ENCODE measurements at places on chromosomes 1 and 21.

GRCh38 chr1:9314111-9314510, 21.4 kb downstream of the SPSB1 start:
- no peak for DNase-seq

DNA sequence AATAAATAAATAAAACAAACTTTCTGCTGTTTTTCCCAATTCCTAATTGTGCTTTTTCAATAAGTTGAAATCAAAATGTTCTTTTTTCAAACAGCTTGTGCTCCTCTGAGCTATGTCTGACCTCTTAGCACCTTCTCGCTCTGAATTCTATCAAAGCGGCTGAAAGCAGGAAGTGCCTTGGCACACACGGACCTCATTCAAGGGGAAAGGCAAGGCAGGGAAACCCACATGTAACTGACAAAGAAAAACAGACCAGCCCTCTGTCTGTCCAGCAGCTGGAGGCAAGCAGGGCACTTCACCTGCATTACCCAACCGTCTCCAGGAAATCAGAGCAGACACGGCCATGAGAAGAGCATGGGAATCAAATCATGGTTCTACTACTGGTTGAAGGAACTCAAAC, 56.7 kb downstream of the PLPP3 start:
- DNase-seq, result no peak

GRCh38 chr1:51776408-51776807, 102.1 kb downstream of the NRDC start:
- DNase-seq, result no peak

GRCh38 chr1:220184506-220184905, 87.7 kb downstream of the RAB3GAP2 start:
- DNase-seq, result no peak

- DNase-seq, result no peak
These were observed 83.5 kb downstream of the RABGAP1L start for GRCh38 chr1:174242856-174243255.

DNA sequence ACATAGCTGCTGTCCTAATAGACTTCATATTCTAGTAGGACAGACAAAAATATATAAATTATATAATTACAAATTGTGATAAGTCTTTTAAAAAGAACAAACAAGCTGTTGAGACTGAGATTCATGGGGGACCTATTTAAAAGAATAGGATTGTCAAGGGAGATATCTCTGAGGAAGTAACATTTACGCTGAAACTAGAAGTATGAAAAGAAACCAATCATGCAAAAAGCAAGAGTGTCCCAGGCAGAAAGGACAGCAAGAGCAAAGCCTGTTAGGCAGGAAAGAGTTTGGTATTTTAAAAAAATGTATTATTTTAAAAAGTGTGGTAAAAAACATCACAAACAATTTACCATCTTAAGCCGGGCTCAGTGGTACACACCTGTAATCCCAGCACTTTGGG, 9.1 kb upstream of the METTL13 start:
- DNase-seq, result no peak

- no peak for DNase-seq
These were observed 105.5 kb upstream of the CACYBP start for GRCh38 chr1:174894117-174894762.

GRCh38 chr1:26910343-26911160, 3.2 kb downstream of the NR0B2 start:
- no peak for DNase-seq

DNA sequence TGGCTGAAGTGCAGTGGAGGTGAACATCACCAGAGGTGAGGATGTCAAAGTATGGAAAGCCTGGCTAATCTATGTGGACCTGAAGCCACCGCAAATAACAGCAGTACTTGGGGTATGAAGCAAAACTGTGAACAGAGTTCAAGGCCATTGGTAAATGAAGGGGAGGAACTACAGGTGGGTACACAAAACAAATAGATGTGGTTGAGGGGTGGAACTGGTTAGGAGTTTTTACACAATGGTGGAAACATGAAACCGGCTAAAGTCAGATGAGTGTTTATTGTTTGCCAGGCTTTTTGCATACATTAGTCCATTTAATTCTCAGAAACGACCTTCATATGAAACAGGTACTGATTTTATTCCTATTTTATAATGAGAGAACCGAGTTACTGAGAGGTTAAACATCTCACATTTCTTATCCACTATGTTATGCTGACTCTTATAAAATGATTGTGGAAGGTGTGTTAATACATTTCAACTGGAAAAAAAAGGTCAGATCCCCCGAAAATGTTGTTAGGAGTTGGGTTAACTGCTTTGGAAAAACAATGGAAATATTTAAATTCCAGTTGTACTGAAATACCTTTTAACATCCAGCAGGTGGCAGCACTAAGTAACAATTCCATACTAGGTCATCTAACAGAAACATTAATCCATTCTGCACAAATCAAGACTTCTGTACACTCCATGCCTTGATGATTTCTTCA, 44.3 kb upstream of the GTF2B start:
- no peak for DNase-seq

GRCh38 chr1:165423136-165423535, 21.8 kb downstream of the RXRG start:
- DNase-seq, result no peak

DNA sequence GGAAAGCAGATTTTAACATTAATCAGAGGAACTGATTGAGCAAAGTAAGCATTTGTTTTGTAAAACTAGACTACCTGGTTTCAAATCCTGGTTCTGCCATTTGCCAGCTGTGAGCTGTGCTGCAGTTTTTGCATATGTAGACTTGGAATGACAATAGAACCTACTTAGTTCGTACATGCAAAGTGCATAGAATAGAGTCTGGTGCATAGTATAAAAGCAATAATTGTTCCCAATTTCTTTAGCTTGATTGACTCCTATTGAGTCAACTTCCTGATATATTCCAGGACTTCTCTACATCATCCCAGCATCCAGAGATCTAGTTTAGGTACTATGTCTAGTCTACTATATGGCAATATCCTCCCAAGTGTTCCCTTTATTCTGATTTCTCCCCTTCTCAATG, 144.4 kb upstream of the FGGY start:
- DNase-seq, result no peak

DNA sequence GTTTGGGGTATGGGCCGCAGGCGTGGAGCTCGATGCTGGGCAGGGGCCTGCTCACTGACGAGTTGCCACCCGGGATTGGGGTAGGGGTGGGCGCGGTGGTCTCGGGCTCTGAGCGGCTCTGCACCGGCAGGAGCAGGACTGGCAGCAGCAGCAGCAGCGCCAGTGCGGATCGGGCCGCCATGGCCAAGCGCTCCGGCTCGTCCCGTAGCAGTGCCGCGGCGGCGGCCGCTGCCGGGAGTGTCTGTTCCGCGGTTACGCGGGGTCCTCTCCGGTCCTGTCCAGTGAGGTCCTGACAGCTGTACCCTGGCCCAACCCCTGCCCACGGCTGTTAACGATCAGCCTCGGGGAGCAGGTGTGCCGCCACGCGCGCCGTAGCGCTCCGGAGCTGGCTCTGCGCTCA, 26.5 kb downstream of the ADARB1 start:
- no peak for DNase-seq

- DNase-seq, result no peak
These were observed 88.6 kb downstream of the SELENOF start for GRCh38 chr1:86825319-86825718.

GRCh38 chr1:20847611-20848080, 60.5 kb upstream of the HP1BP3 start:
- no peak for DNase-seq

DNA sequence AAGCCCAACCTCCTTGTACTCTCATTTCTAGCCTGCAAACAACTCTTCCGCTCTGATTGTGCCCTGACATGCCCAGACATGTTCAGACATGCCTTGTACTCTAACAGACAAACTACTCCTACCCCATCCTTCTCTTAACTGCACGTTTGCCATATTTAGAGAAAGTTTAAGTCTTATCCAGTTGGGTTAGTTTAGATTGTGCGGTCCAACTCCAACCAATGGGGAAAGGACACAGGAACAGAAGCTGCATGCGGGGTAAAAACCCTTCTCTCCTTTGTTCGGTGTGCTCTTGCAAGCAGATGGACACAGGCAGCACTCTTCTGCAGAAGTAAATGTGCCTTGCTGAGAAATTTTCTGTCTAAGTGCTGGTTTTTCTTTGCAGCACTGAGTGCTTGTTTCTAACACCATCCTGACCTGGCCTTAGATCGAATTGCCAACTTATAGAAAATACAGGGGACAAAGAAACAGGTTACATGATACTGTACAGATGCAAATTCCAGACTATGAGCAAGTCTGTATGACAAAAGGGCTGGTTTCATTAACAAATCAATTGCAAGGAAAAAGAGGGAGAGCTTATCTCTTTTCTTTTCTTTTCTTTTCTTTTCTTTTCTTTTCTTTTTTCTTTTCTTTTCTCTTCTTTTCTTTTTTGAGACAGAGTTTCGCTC, 35.8 kb upstream of the IFNGR2 start:
- DNase-seq, result no peak

- DNase-seq, result no peak
These were observed 8.3 kb downstream of the ADAR start for GRCh38 chr1:154599658-154600057.

GRCh38 chr1:9466780-9467758, 72.2 kb upstream of the SLC25A33 start:
- DNase-seq, result no peak

DNA sequence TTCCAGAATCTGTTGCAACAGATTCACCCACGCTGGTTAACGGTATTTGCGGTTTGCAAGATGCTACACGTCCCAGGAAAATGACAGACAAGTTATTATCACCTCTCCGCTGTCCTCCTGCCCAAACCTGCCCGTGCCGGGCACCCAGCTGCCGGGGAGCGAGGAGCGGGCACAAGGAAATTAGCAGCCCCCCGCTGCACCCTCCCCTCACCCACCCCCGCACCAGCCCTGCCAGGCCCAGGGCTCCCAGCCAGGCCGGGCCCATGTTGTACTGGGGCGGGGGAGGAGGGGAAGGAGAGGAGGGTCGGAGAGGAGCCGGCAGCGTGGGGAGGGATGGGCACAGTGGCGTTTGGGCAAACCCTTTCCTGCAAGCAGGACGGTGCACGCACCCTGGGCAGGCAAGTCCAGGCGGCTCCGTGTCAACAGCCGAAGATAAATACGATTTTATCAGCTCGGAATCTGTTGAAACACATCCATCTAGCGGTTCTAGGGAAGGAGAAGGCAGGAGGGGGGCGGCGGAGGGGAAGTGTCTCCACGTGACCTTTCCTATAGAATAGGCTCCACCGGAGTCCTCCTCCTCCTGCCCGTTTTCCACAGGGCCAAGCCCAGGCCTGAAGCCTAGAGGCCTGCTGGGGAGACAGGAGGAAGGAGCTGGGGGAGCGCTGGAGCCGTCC, 35.1 kb upstream of the CCDC27 start:
- no peak for DNase-seq

- no peak for DNase-seq
These were observed 10.3 kb downstream of the PADI4 start for GRCh38 chr1:17318262-17318661.

DNA sequence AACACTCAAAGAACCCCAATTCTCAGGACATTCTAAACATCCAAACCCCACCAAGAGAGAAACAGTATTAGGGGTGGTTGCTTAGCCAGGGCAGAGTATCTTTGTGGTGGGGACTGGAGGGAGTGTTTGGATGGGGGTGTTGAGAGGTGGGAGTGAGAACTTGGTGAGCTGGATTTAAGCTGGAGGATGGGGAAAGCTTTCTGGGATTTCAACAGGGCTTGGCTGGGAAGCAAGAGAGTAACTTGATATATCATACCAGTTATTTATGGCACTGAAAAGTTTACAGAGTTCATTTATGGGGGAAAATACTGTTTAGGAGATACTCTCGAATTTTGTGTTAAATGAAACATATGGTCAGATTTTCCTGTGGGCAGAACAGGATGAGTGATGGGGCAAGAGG, 6.8 kb upstream of the CNIH3 start:
- DNase-seq, result no peak

- no peak for DNase-seq
These were observed 73.3 kb downstream of the MDM4 start for GRCh38 chr1:204589409-204590038.

DNA sequence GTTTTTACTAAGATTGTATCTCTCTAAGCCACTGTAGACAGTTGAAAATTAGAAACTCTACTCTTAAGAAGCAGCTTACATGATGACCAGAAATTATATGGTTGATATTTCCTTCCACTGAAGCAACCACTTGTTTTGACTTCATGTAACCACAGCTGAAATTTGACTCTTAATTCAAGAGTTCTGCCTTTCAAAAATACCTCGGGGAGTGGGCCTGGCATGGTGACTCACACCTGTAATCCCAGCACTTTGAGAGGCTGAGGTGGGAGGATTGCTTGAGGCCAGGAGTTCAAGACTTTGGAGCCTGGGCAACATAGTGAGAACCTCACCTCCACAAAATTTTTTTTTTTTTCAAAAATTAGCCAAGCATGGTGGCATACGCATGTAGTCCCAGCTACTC, 4.3 kb downstream of the AMPD1 start:
- DNase-seq, result no peak

GRCh38 chr1:116853680-116854402, 55.9 kb upstream of the PTGFRN start:
- DNase-seq, result no peak

GRCh38 chr1:99963041-99963795, 6.6 kb upstream of the SLC35A3 start:
- DNase-seq, result no peak

GRCh38 chr1:207336559-207337467, 15.3 kb downstream of the CD55 start:
- no peak for DNase-seq
